Esophagus squamous epithelium (tissue), 5 donors: ENCODE measurements at places on chromosomes 3 and 15. TPM values are rescaled to one million over a fixed set of nuclear protein-coding genes. Genes with fewer than 3 reads are reported as not detected.

ROPN1 gene
- total RNA-seq: not detected

GRCh38 chr15:79075256-79075655, 15.3 kb downstream of the RASGRF1 start:
- DNase-seq: no peak
- H3K4me1 ChIP-seq: no peaks in the 10 kb centered on the region
- no peaks in the 10 kb centered on the region for H3K27me3 ChIP-seq
- no peak overlapping the region for H3K27ac ChIP-seq
- H3K36me3 ChIP-seq: no peaks in the 10 kb centered on the region
- H3K4me3 ChIP-seq: no peak overlapping the region

GRCh38 chr3:10981961-10982360, 10.6 kb upstream of the SLC6A1 start:
- no peak overlapping the region for H3K4me3 ChIP-seq
- H3K27me3 ChIP-seq: no peaks in the 10 kb centered on the region
- no peak for DNase-seq
- no peaks in the 10 kb centered on the region for H3K36me3 ChIP-seq

COX17 gene
- total RNA-seq: 33.9 TPM

- H3K36me3 ChIP-seq: no peaks in the 10 kb centered on the region
- no peak overlapping the region for H3K4me3 ChIP-seq
- DNase-seq: no peak
Observed at GRCh38 chr15:31845791-31846190, 184.5 kb upstream of the CHRNA7 start.

GRCh38 chr3:155763870-155764463, 19.1 kb upstream of the PLCH1 start:
- no peaks in the 10 kb centered on the region for H3K4me1 ChIP-seq
- H3K27me3 ChIP-seq: no peaks in the 10 kb centered on the region
- H3K36me3 ChIP-seq: no peaks in the 10 kb centered on the region
- no peak overlapping the region for H3K27ac ChIP-seq
- no peak overlapping the region for H3K4me3 ChIP-seq

GOLGA6A gene
- not detected for total RNA-seq

- H3K4me1 ChIP-seq: no peaks in the 10 kb centered on the region
- H3K27ac ChIP-seq: no peak overlapping the region
- H3K4me3 ChIP-seq: no peak overlapping the region
- no peaks in the 10 kb centered on the region for H3K36me3 ChIP-seq
- no peaks in the 10 kb centered on the region for H3K27me3 ChIP-seq
- no peak for DNase-seq
Observed at GRCh38 chr3:181081930-181082329, 92.4 kb upstream of the DNAJC19 start.
